ENCODE measurements at places on chromosomes 7 and 10.

- DNase-seq: no peak
Measured at GRCh38 chr7:28298870-28299518, 113.3 kb upstream of the CREB5 start.

DNA sequence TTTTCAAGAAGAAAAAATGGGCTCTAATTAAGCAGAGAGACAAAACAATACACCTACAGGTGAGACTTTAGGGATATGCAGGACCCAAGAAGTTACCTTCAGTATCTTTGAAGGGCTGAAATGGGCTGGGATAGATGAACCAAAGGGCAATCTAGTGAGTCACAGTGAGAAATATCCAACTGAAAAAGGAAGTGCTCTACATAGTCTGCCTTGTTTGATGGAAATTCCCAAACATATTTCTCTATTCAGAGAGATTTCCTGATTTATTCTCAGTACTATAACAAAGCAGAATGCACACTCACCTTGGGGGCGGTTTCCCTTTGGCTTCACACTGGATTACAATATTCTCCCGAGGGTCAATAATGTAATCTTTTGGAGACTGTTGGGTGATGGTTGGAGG lies 104.1 kb upstream of the LAMB4 start:
- DNase-seq: no peak

DNA sequence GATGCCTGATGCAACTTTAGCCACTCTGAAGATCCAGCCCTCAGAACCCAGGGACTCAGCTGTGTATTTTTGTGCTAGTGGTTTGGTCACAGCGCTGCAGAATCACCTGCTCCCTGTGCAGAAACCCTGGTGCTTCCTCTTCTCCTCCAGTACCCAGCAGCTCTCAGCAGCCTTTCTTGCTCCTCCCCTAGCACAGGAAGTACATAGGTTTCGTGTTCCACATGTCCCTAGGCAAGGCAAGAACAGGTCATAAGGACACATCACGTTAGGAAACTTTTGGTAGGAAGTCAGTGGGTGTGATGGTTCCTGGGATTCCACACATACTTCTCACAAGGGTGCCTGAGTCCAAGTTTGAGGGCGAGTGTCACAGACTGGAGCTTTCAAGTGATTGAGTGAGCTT lies 167.9 kb upstream of the PRSS1 start:
- no peak for DNase-seq

- DNase-seq: no peak
Measured at GRCh38 chr7:112356596-112356995, 93.7 kb upstream of the IFRD1 start.

DNA sequence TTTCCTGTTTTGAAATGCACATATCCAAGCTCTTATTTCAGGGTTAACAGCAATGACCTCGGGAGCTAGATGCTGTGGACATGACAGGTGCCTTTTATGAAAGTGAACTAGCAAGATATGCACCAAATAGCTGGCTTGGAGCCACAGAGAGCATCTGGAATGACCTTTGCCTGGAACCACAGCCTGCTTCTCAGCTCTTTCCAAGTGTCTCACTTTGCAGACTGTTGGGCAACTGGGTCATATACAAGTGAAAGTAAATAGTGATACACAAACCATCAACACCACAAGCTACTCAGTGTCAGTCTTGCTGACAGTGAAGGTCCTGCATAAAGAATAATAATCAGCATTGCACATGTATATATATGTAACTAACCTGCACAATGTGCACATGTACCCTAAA lies 183.5 kb downstream of the RNF133 start:
- DNase-seq: no peak

GRCh38 chr10:49094646-49095045 lies 20.7 kb downstream of the VSTM4 start:
- no peak for DNase-seq

GRCh38 chr7:24715661-24716479 lies 41.4 kb downstream of the GSDME start:
- no peak for DNase-seq

GRCh38 chr10:104332243-104333031 lies 5.8 kb downstream of the ITPRIP start:
- DNase-seq: no peak

- DNase-seq: no peak
Measured at GRCh38 chr10:1679821-1680650, 57.3 kb downstream of the ADARB2 start.

DNA sequence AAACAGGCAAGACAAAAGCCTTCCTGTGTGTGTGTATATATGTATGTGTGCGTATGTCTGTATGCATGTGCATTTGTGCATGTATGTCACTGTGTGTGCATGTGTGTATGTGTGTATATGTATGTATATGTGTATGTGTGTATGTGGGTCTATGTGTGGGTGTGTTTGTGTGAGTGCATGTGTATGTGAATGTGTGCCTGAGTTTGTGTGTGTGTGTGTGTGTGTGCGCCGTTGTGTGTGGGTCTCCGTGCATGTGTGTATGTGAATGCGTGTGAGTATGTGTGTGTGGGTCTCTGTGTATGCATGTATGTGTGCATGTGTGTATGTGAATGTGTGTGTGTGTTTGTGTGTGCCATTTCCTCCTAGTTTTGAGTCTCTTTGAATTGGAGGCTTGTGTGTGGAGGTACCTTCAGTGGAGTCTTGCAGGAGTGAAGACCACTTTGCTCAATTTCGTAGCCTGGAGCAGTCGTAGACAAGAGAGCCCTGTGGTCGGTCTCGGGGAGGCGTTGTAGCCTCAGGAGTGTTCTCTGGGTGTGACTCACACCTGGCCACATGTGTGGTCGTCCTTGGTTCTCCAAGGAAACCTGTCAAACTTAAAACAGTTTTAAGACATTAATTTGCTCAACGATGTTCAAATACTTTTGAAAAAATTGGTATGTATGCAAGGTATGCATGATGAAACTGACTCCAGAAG lies 28.1 kb downstream of the INPP5A start:
- DNase-seq: no peak

DNA sequence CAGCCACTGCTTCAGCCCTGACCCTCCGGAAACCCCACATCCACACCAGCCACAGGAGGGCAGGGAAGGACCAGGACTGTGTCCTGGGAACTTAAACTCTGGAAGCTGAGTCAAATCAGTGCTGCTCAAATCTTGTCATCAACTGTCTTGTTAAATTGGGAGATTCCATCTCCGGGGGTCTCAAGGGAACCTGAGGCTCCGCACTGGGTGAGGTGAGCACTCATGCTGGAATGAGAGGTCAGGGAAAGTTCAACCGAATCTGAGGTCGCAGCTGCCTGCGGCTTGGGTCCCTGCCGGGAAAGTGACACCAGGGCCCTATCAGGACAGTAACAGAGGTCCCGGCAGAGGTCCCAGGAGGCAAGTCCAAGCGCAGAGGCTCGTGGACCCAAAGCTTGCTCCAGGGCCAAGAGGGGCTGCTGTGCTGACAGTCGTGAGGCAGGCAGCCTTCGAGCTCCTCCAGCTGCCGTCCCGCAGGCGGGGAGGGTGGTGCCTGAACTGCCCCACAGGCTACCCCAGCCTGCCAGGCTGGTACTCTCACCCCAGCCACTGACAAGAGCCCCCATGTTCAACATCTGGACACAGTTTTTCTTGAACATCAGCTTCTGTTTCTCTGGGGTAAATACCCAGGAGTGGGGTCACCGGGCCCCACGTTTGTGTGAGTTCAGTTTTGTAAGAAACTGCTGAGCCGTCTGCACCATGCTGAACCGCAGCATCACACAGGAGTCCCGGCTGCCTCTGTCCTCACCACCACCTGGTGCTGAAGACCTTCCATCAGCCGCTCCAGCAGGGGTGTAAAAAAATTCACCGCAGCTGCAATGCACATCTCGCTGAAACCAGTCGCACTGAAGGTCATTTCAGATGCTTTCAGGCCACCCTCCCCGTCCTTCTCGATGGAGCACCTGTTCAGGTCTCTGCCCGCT lies 101.0 kb downstream of the DIP2C start:
- no peak for DNase-seq

GRCh38 chr10:62529396-62529795 lies 155.2 kb downstream of the ZNF365 start:
- DNase-seq: no peak

- no peak for DNase-seq
Measured at GRCh38 chr7:147298611-147299043, 1182.0 kb downstream of the CNTNAP2 start.

DNA sequence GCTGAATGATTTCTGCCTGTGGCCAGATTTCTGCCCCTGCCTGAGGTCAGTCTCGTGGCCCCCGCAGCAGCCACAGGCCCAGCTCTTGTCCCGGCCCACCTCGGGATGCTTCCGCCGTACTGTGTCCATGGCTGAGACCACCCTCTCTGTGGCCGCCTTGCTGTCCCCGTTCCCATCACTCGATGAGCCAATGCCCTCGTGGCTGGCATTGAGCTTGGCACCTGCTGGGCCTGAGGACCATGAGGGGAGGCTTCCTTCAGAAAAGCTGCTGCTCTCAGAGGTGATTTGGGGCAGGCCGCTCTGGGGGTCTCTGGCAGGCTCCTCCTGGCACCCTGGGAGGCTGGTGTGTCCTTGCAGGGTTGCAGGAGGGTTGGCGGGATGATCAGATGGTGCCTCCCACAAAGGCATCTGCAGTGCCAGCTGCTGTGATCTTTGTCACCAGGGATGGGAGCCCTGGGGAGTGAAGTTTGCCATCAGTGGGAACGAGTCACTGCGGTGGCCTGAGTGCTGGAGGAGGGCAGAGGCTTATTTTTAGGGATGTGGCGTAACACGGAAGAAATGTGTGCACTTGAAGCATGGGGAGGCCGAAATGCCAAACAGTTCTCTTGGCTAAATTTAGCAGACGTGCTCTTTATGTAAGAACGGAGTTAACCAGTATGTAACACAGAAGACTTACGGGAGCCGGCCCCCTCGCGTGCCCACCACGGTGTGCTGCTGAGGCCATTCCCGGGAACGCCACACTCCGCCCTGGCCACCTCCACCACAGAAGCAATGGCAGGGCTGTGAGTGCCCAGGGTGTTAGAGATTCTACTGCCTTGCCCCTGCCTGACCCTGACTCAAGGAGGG lies 47.7 kb downstream of the VIPR2 start:
- no peak for DNase-seq

DNA sequence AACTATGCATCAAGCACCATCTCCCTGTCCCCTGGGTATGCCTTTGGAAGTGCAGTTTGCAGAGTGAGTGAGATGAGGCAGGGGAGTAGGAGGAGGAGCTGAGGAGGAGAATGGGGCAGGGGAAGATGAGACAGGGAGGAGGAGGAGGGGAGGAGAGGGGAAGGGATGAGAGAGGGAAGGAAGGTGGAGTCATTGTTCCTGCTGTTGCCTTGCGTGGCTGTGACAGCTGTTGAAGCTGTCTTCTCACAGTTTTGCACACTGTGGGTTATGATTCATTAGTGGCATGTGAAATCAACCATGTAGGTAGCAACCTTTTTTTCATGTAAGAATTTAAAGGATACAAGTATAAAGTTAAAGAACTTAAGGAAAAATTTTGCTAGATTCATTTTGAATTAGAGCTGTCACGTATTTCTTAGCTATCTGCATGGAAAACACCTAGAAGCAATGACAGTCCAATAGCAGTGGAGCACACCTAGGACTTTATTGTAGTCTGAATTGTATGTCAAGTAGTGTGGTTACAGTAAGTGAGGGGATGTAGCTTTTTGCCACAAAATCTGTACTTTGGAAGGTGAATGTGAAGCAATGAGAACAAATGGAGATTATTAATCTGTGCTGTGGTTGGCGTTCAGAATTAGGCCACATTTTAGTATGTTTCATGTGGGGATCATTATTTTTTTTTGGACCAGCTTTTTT lies 21.7 kb downstream of the CCM2 start:
- DNase-seq: no peak

- no peak for DNase-seq
Measured at GRCh38 chr10:114472877-114473253, 68.6 kb upstream of the AFAP1L2 start.

- no peak for DNase-seq
Measured at GRCh38 chr10:49616421-49617101, 2.7 kb downstream of the CHAT start.

DNA sequence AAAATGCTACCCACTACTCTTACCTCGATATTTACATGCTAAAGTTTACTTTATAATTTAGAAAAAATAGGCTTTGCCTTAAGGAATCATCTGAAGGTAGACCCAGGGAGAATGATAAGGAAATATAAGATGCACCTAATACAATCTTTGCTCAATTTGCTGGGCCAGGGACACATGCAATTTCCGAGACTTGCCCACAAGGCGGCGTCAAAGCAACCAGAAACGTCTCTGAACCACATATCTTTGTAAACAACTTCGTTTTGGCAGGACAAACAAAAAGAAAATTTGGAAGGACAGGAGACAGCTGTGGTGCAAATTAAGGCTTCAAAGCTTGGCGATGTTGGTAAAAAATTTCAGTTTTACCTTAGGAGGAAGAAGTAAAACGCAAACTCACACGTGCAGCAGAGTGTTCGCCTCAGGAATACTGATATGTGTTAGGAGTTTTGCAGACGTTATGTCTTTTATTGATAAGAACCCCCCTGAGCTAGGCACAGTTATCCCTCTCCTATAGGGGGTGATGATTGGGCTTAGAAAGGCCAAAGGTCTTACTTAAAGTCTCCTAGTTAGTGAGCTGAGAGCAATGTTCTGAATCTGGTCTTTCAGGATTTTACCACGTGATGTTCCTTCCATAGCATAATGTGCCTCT lies 134.3 kb downstream of the PRKCQ start:
- DNase-seq: peak; percentile 48

DNA sequence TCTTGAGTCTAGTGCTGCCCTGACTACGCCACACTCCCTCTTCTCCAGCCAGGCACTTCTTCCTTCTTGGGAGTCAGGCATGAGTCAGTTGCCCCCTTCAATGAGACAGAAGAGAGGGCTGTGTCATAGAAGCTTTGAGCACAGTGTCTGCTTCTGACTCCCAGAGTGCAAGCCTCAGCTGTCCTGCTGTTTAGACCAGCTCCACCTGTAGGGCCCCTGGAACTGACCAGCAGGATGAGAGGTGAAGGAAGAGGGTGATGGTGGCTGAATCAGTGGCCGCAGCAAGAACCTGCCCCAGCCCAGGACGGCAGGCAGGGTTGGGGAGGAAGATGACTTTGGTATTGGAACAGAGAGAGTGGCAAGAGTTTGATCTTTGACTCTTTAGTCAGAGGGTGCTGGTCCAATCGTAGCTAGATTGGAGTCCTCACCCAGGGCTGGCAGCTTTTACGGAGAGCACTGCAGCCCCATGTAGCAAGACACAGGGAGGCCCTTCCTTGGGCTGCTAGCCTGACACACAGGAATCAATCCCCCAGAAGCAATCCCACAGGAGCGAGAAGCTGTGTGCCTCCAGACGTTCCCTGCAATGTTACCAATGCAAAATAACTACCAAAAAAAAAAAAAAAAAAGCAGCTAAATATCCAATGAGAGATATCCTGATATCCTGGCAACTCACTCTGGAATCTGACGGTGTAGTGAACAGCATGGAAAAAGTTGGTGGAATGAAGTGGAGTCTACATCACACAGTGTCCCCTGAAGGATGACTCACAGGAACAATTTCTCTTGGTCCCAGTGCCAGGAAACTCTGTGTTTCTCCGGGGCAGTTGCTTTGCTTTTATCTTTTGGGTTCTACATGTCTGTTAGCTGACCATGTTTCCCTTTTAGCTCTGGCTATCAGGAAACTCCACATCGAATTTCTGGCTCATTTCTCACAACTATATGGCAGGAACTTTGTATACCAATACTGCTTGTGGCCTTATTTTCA lies 6.9 kb downstream of the C10orf62 start:
- no peak for DNase-seq
